GM10248 (cell line): ENCODE measurements at places on chromosomes 11 and 22.

DNA sequence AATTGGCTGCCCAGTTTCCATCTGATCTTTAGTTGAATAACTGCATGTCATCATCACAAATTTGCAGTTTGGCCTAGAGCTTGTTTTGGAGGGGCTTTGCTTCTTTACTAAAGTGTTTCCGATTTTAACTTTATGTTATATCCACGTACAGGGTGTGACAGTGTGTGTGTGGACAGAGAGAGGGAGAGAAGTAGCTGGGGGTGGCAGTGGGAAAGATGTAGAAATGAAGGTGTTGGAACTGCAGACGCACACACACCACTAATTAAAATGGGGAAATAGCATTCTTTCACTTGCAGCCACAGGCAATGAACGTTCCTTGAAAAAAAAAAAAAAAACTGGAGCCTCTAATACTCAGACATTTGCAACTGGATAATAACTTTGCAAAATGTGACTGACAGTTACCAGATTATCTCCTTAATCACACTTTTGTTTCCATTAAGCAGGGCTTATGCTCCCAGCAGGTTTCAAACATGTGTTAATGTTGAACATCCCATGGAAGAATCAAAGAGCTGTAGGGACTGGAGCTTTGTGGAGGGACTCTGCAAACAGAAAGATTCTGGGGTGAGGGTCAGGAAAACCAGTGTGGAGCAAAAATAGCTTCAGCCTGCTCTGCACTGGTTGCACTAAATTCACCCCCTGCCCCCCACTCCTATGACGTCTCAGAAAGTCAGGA is 238.1 kb upstream of the TENM4 start:
- DNase-seq: no peak

DNA sequence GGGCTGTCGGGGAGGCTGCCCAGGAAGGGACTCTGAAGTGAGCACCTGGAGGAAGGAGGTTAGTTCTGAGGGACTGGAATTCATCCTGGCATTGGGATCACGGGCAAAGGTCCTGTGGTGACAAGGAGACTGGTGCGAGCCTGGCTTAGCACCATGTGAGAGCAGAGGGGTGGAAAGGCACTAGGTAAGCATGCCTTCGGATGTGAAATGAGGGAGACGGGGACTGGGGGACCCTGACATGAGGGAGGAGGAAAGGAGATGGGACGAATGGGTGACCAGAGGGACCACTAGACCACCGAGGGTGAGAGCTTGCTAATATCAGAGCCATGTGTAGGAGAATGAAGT is 3.1 kb upstream of the VPREB1 start:
- no peak for DNase-seq

GRCh38 chr11:57303280-57303989 is 21.3 kb downstream of the TNKS1BP1 start:
- DNase-seq: no peak

DNA sequence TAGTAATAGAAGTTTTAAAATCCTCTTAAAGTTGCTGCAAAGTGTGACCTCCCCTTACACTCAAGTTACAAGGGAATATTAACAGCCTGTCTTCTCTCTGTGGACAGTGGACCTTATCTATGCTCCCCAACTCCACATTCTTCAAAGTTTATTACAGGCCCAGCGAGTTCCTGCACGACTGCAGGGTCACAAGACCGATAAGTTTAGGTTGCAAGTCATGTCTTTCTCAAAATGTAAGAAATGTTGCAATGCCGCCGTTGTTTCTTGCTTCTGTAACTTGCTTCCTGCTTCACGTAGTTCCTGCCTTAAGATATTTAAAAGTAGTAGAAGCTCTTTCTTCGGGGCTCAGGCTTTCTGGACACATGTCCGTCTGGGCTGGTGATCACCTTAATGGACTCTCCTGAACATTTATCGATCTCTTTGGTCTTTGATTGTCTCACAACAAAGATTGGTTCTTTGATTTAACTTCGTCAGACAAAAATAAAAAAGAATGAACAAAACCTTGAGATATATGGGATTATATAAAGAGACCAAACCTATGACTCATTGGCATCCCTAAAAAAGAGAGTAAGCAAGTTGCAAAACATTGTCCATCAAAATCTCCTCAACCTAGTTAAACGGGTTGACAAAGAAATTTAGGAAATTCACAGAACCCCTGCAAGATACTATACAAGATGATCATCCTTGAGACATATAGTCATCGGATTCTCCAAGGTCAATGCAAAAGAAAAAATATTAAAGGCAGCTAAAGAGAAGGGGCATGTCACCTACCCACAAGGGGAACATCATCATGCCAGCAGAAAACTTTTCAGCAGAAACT is 45.4 kb upstream of the GLYAT start:
- DNase-seq: no peak

DNA sequence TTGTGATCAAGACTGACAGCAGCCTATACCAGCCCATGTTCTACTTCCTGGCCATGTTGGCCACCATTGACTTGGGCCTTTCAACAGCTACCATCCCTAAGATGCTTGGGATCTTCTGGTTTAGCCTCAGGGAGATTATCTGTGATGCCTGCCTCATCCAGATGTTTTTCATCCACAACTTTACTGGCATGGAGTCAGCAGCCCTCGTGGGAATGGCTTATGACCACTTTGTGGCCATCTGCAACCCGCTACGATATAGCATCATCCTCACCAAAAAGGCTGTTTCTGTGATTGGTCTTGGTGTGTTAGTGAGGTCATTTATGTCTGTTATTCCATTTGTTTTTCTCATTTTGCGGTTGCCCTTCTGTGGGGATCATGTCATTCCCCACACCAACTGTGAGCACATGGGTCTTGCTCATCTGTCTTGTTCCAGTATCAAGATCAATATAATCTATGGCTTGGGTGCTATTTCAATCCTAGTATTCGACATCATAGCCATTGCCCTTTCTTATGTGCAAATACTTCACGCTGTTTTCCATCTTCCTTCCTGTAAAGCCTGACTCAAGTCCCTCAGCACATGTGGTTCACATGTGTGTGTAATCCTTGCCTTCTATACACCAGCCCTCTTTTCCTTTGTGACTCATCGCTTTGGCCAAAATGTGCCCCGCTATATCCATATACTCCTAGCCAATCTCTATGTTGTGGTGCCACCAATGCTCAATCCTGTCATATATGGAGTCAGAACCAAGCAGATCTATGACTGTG is 23.6 kb downstream of the OR52E1 start:
- no peak for DNase-seq

GRCh38 chr11:2580571-2581001 is 119.2 kb downstream of the KCNQ1OT1 start:
- DNase-seq: no peak

DNA sequence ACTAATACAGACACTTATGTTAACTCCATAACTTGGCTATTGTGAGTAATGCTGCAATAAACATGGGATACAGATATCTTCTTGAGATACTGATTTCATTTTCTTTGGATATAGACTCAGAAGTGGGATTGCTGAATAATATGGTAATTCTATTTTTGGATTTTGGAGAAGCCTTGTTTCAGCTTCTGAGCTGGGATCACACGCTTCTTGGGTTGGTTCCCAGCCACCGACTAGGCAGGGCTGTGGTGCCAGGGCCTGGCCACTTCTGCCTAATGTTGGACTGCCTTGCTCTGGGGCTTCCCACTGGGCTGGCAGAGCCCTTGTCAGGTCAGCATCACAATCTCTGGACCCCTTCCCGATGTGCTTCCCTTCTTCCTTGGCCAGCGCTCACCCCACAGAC is 14.0 kb upstream of the MCHR1 start:
- DNase-seq: no peak

- DNase-seq: no peak
These were observed 49.0 kb downstream of the C2CD3 start for GRCh38 chr11:74121804-74122203.

DNA sequence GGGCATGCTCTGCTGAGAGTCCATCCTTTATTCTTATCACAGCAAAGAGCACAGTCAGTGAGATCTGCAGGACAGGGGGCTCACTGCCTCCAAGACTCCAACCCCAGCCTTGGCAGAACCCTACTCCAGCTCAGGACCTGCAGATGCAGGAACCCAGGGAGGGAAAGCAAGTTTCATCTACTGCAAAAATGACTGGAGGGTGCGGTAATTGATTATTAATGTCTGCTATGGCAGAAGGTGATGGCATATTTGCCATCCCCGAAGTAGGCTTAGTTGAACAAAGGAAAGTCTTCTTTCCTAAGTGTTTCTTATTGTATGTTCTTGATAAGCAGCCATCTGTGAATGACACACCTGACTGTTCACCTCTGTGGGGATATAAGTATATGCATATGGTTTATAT is 9.2 kb downstream of the SCUBE1 start:
- DNase-seq: no peak

DNA sequence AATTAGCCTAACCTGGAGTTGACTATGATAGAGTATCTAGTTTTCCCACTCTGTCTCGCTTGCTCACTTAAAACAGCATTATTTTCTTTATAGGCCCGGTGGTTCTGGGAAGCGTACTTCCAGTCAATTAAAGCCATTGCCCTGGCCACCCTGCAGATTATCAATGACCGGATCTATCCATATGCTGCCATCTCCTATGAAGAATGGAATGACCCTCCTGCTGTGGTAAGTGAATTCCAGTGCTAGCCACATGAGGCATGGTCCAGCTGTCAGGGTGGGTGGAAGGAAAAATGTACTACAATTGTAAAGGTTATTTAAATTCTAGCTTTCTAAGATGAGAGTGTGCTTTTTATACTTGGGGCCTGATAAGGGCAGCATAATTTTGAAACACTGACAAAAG is 76.0 kb downstream of the EXT2 start:
- no peak for DNase-seq

GRCh38 chr11:107957109-107957588 is 28.9 kb downstream of the RAB39A start:
- DNase-seq: no peak

- DNase-seq: no peak
These were observed 55.1 kb downstream of the MAML2 start for GRCh38 chr11:96287822-96288439.

DNA sequence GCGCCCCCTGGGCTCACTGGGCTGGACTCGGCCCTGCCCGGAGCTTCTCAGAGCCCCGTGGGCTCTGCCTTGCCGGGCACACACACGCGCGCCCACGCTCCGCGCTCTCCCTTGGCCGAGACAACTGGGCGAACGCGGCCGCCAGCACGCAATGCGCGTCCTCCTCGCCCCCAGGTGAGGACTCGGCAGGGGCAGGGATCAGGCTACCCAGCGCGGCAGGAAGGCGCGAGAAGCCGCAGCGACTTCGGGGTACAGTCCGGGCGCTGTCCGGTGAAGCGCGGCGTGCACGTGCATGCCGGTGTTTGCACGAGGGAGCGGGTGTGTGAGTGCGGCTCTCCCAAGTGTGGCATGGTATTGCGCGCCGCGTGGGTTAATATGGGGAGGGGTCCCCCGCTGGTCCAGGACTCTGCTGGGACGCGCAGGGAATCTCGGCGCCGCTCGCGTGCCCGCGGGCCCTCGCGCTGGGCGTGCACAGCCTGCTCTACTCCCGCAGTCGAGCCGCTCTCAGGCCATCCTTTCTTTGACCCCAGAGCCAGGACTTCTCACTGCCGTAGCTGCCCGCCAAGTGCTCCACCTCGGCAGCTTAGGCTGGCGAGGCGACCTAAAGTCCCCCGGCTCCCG is 5.4 kb downstream of the WNT7B start:
- no peak for DNase-seq

DNA sequence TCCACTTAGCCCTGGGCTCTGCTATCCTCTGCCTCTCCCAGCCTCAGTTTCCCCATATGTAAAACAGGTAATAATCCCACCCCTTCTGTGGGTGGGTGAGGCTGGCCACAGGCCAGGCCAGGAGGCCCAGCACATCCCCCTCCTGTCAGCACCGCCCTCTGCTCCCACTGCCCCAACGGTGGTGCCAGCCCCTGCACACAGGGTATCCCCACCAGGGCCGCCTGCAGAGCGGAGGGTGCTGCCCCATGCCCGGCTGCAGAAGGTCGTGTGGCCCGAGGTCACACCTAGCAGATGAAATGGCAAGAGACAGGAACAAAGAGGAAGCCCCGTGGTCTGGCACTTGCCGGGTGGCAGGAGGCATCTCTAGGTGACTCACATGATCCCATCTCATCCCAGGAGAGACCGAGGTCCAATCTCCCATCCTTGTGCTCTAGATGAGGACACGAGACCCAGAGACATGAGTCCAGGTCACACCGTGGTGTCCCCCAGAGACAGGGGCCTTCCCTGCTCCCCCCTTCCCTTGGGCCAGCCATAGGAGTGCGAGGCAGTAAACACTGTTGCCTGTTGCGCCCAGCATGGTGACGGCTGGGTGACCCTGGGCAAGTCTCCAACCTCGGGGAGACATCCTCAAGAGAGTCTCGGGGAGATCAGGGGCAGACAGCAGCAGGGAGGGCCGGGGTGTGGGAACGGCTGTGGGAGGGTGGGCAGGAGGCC is 27.2 kb upstream of the PPARA start:
- DNase-seq: no peak

DNA sequence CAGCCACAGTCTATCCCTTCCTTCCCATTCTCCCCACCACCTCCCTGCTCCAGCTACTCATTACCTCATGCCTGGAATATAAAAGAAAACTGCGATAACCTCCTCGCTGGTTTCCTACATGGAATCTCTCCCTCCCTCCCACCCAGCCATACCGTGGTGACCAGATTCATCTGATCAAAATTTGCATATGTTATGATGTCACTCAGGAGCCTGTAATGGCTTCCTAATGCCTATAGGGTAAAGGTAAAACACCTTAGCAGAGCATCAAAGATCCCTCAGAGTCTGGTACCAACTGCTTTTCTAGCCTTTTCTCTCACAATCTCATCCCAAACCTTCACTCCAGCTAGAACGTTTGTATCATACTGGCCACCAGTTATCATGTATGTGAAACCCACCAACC is 19.6 kb downstream of the RTN4RL2 start:
- DNase-seq: no peak

- no peak for DNase-seq
These were observed 112.8 kb downstream of the FBXO7 start for GRCh38 chr22:32587449-32587848.

DNA sequence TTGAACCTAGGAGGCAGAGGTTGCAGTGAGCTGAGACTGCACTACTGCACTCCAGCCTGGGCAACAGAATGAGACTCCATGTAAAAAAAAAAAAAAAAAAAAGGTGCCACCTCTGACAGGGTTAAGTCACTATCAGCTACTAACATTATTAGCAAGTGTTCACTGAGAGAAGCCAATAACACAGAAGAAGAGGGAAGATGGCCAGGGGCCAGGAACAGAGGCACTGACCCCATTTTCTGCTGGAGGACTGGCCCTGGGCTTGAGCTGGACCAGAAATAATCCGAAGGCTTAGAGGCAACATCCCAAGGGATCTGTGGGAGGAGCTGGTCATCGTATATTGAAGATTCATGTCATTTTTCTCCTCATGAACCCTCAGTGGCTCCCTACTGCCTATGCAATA is 5.0 kb downstream of the SLC5A1 start:
- DNase-seq: no peak

- DNase-seq: no peak
These were observed 62.1 kb upstream of the ARHGAP20 start for GRCh38 chr11:110774138-110775014.

DNA sequence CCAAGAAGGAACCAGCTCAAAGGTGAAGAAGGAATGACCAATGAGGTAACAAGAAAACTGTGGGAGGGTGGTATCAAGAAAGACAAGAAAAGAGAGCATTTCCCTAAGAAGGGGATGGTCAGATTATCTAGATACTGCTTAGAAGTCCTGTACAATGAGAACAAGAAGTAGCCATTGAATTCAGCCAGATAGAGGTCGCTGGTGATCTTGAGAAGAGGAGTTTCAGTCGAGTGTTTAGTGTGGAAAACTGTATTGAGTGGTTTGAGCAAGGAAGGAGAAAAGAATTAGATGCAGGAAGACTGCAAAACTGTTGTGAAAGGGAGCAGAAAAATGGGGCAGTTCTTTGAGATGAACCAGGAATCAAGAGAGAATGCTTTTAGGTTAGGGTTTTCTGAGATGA is 74.6 kb upstream of the FAT3 start:
- no peak for DNase-seq

- no peak for DNase-seq
These were observed 214.1 kb downstream of the BUD13 start for GRCh38 chr11:116558504-116559211.
